ENCODE measurements at places on chromosomes 7 and 10. TPM values are rescaled to one million over a fixed set of nuclear protein-coding genes. Genes with fewer than 3 reads are reported as not detected.

NAMPT gene
- 128 TPM for total RNA-seq

SNX8 gene
- 12.2 TPM for total RNA-seq

GPR22 gene
- not detected for total RNA-seq

PRR15 gene
- total RNA-seq: not detected

MAGI2 gene
- total RNA-seq: 4.0 TPM

DNA sequence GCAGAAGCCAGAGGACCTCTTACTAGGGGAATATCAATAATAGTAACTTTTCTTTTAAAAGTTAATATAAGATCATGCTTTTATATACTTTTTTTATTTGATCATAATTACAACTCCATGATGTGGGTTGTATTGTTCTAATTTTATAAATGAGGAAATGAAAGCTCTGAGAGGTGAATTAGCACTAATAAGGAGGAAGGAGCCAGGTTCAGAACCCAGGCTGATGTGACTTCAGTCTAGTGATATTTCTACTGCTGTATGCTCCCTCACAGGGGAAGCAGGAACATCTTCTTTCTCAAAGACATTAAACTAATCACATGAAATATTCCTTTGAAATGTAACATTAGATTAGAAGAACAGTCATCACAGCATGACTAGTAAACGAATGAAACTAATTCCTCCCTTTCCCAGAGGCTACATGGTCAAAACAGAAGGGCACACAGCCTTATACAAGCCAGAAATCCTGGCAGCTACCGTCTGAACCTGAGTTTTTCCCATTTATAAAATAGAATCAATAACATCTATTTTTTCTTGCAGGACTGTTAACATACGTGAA lies 81.4 kb upstream of the GJD4 start:
- no peak overlapping the region for H3K4me3 ChIP-seq
- no peak overlapping the region for H3K27ac ChIP-seq
- H3K4me1 ChIP-seq: no peaks in the 10 kb centered on the region
- no peaks in the 10 kb centered on the region for H3K27me3 ChIP-seq
- no peak for DNase-seq

DNA sequence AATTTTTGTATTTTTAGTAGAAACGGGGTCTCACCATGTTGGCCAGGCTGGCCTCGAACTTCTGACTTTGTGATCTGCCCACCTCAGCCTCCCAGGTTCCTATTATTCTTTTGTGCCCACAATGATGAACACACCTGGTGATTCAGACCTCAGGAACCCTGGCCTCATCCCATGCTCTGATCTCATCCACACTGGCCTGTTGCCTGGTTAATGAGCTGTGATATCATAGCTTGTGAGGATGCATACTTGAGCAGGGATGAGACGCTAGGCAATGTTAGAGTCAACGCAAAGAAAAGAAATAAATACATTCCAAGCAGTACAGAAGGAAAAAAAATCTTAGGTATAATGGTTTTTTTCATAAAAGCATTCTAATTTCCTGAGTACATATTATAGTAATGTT lies 82.4 kb upstream of the RNF32 start:
- H3K27ac ChIP-seq: no peak overlapping the region
- H3K4me3 ChIP-seq: no peak overlapping the region
- no peak for DNase-seq

DNA sequence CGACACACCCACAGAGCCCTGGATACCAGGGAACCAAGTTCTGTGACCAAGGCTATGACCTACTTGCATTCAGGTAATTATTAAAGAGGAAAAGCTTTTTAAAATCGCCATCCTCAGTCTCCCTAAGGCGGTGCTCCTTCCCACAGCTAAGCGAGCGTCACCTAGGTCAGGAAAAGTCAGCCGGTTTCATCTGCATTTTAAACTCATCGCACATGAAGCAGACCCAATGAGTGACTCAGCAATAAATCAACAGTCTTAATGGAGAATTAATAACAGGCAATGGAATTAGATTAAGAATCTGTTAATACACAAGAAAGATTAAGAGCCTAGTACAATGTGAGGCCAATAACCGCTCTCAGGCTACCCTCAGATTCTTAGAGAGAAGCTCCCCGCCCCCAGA lies 59.2 kb downstream of the HSPA12A start:
- H3K4me3 ChIP-seq: no peak overlapping the region
- DNase-seq: no peak
- H3K27me3 ChIP-seq: no peaks in the 10 kb centered on the region

- H3K27me3 ChIP-seq: no peaks in the 10 kb centered on the region
- peak overlapping the region; percentile 64 for H3K27ac ChIP-seq
- H3K4me1 ChIP-seq: peaks cover 28% of the 10 kb centered on the region
- DNase-seq: no peak
- H3K4me3 ChIP-seq: no peak overlapping the region
Observed at GRCh38 chr10:119241066-119241465, 33.7 kb downstream of the GRK5 start.

DNA sequence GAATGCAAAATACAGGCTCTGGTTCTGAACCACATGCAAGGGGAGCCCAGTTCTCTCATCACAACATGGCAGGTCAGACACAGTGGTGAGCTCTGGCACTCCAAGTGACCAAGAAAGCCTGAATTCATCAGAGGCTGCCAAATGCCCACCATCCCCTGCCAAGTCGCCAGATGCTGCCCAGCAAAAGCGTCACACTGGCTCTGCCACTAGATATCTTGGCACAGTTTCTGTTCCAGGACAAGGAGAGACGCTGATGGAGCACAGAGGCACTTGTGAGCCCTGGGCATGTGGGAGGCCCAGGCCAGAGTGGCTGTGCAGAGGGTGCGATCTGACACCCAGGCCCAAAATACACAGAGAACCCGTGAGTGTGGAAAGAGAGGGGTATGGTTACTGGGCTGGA lies 57.8 kb downstream of the GAD2 start:
- H3K36me3 ChIP-seq: no peaks in the 10 kb centered on the region
- DNase-seq: no peak
- no peaks in the 10 kb centered on the region for H3K4me1 ChIP-seq
- H3K4me3 ChIP-seq: no peak overlapping the region

GRCh38 chr10:112546474-112546873 lies 99.5 kb downstream of the VTI1A start:
- H3K27ac ChIP-seq: peak overlapping the region; percentile 61
- no peak for DNase-seq
- H3K27me3 ChIP-seq: no peaks in the 10 kb centered on the region
- no peak overlapping the region for H3K4me3 ChIP-seq
- no peaks in the 10 kb centered on the region for H3K4me1 ChIP-seq
- no peaks in the 10 kb centered on the region for H3K36me3 ChIP-seq

- no peak overlapping the region for H3K27ac ChIP-seq
- H3K36me3 ChIP-seq: no peaks in the 10 kb centered on the region
- H3K4me3 ChIP-seq: no peak overlapping the region
- H3K27me3 ChIP-seq: no peaks in the 10 kb centered on the region
Observed at GRCh38 chr10:51121861-51122260, 47.6 kb downstream of the PRKG1 start.

- no peak overlapping the region for H3K4me3 ChIP-seq
- H3K36me3 ChIP-seq: no peaks in the 10 kb centered on the region
- no peak overlapping the region for H3K27ac ChIP-seq
- H3K27me3 ChIP-seq: no peaks in the 10 kb centered on the region
- no peaks in the 10 kb centered on the region for H3K4me1 ChIP-seq
Observed at GRCh38 chr10:59109826-59110225, 66.6 kb upstream of the PHYHIPL start.
